Stimulated activated CD4-positive, alpha-beta T cell treated with anti-CD3 and anti-CD28 coated beads, TNF-alpha, amount 100 ng/mL, for 24 hours (primary cell): ENCODE measurements at places on chromosomes 6 and 20.
A peak's percentile ranks its signal among the peaks of the same experiment; 100 is the strongest.

DNA sequence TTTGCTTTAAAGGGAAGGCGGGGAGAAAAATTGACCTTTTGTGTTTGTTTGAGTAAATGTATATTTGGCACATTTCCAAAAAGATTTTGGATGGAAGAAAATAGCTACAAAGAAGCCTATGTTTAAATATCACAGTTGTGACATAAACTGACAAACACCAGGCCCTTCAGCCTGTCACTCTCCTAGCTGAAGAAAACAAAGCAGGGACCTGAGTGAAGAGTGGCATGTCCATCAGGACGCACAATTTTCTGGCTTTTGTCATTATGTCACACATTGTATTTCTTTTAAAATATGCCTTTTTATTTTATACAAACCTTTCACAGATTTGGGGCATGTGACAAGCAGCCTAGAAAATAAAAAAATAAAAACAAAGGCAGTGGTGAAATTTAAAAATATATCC lies 241.2 kb downstream of the OGFRL1 start:
- no peak for DNase-seq

- DNase-seq = no peak
Measured at GRCh38 chr6:143647732-143648131, 30.0 kb upstream of the PHACTR2 start.

DNA sequence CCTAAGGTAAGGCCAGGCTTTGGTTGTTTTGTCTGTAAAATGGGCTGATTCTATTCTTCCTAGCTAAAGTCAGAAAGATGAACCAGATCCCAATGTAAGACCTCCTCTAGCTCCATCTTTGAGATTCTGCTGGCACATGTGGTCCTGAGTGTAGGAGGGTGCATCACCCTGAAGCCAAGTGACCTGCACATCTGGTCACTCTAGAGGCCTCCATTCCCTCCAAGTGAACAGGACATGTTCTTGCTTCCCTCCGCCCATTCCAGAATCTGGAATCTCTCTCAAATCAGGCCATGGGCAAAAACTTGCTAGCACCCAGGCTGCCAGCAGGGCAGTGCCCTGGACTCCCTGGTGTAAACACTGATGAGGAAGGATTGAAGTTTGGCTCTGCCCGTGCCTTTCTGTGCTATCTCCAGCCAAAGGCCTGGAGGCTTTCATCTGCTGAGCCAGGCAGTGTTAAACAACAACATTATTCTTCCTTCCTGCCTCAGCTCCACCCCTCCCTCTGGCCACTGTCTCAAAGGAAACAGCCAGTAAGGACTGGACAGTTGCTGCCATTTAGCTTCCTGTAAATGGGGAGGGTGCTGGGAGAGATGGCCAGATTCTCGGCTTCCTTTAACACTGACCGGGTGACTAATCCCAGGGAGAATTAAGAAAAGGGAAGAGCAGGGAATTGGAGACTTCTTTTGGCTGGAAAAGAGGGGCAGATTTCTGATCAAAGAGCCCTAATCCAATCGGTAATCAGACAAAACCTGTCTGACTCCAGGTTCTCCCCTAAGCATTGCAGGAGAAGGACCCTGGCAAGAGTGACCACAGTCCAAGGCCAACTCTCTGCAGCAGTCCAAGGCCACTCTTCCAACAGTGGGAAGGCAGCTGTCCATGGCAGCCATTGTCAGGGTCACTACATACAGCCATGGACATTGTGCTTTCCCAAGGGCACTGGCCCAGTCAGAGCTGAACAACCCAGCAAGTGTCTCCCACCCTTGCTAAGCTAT lies 19.5 kb upstream of the ADGRF1 start:
- DNase-seq = no peak

GRCh38 chr6:156687789-156688619 lies 89.2 kb upstream of the ARID1B start:
- no peak for DNase-seq

DNA sequence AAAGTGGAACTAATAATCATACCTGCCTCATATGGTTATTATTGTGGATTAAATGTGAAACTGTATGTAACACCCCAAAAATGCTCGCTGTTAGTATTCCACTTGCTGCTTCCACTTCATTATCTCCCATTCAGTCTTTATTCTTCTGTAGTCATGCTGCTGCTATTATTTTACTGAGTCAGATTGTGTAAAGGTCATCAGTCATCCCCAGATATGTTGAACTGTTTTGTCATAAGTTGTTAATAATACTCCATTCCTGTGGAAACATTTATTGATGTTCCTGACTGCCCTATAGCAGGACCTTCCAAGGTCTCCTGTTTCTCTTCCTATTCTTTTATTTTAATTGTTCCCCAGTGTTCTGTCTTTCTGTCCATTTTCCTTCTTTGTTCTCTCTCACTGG lies 1148.3 kb downstream of the EPHA7 start:
- no peak for DNase-seq

- DNase-seq = no peak
Measured at GRCh38 chr6:13261464-13261994, 66.8 kb downstream of the TBC1D7 start.

GRCh38 chr20:63752411-63753101 lies 13.0 kb downstream of the SLC2A4RG start:
- no peak for DNase-seq

- DNase-seq = no peak
Measured at GRCh38 chr20:31869942-31870725, at the start of the genes DUSP15 and TTLL9. Gene DUSP15 (minus strand): TSS chr20:31870527. CDS start chr20:31870337, 190 bp downstream. Gene TTLL9 (plus strand): TSS chr20:31870634. CDS start chr20:31871127, 493 bp downstream.

- no peak for DNase-seq
Measured at GRCh38 chr6:3315841-3316240, 57.1 kb downstream of the PSMG4 start.

GRCh38 chr6:139124887-139125672 lies 9.8 kb upstream of the HECA start:
- DNase-seq = peak; percentile 48

- no peak for DNase-seq
Measured at GRCh38 chr20:58308680-58309527, 611 bp upstream of the RAB22A start.

DNA sequence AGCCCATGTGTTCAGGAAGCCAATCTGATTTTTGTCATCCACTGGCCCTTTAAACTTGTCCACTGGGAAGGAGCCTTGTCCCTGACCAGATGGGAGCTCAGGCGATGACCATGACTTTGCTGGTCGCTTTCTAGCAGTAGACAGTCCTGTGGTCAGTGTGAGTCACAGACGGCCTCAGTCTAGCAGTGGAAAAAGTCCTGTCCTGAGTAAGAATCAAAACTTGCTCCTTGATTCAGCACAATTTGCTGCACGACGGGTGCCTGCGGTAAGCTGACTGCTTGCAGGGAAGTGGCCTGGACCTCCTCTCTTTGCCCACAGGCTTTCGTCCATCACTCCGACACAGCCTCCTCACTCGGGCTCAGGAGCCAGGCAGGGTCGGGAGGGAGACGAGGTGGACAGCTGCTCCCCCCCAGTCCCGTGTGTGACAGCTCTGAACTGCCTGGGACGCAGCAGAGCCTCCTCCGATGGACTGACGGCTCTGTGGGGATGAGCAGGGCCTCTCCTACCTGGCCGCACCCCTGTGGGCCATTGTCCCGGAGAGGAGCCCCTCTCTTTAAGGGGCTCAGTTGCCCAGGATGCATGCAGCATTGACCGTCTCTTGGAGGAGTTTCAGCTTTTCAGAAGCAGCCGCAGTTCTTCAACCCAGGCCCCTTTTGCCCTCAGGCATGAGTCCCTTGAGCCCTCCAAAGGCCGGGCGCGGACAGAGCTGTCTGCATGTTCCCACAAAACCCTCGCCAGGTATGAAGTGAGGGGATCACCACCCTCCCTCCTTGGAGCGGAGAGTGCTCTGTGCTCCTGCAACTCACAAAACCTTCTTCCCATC lies 209.2 kb downstream of the ANKRD60 start:
- no peak for DNase-seq

DNA sequence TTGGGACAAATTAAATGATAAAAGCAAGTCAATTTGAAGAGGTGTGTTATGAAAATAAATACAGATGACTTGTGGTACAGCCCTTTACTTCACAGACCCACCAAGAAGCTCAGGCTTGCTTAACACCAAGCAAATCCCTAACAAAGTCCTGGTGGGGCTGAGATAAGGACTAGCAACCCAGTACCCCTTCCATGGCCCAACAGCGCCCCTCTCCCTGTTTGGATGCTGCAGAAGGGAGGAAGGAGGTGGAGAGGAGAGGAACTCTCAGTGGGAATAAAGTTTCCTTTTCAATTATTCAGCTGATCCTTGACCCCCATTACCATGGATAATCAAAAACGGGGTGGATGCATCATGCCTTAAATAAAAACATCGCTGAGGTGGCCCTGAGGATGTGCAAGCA lies 4.5 kb upstream of the ZNF831 start:
- DNase-seq = no peak

GRCh38 chr6:111027219-111027618 lies 45.4 kb downstream of the RPF2 start:
- DNase-seq = no peak

- no peak for DNase-seq
Measured at GRCh38 chr20:63080811-63081210, 74.0 kb upstream of the BHLHE23 start.

DNA sequence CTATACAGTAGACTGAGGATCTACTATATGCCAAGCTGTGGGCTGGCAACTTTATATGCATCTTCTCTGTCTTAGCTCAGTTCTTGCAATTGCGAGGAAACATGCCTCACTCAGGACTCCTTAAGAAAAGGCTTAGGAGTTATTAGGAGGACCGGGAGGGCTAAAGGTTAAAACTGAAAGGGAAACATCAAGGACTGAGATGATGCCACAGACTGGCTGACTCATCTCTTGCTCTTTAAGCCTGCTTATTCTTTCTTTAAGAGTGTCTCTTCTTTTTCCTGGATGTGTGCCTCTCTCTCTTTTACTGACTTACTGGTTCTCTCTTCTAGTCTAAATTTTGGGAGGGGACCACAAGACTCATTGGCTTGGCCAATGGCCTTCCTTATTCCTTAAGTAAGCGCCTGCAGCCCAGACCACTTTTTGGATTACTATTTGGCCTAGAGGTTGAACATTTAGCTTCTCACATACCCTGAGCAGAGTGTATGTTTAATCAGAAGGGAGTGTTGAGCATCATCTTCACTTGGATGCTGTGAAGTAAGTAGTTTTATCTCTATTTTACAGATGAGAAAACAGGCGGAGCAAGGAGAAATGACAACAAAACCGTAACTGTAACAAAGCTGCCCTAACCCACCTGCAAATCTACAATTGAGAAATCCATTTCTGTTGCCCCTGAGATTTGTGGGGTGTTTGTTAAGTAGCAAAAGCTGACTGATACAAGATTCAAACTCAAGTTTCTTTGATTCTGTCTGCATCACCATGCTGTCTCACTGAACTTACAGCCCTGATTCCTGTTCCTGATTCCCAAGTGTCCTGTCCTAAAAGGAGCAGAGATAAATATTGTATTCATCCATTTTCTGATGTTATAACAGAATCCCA lies 7.2 kb upstream of the SDC4 start:
- no peak for DNase-seq

DNA sequence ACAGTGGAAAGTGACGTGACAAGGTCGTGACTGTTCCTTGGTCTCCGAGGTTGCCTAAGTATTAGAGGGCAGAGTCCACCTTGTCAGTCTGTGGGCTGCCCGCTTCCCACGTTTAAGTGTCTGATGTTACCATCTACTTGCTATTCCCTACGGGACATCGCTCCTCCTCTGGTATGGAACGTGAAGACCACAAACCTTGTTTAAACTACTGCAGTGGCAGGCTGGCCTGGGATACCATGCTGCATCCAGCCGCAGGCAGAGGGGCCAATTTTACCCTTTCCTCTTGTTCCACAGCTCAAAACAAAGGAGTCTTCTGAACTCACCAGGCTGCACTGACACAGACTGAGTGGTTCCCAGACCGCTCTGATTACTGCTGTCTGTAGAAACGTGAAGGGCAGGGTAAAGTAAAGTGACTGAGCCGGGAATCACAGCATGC lies 275.9 kb downstream of the FOXC1 start:
- no peak for DNase-seq

DNA sequence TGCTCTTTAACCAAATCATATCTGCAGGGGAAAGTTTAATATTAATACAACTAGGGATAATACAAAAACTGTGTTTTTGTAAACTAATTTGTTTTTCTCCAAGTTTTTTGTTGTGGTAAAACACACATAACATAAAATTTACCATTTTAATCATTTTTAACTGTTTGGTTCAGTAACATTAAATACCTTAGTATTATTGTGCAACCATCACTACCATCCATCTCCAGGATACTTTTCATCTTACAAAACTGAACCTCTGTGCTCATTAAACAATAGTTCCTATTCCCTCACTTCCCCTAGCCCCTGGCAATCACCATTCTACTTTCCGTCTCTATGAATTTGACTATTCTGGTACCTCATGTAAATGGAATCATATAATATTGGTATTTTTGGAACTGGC lies 15.9 kb downstream of the BEND6 start:
- DNase-seq = no peak

- DNase-seq = no peak
Measured at GRCh38 chr6:68343901-68344300, 291.2 kb upstream of the ADGRB3 start.

DNA sequence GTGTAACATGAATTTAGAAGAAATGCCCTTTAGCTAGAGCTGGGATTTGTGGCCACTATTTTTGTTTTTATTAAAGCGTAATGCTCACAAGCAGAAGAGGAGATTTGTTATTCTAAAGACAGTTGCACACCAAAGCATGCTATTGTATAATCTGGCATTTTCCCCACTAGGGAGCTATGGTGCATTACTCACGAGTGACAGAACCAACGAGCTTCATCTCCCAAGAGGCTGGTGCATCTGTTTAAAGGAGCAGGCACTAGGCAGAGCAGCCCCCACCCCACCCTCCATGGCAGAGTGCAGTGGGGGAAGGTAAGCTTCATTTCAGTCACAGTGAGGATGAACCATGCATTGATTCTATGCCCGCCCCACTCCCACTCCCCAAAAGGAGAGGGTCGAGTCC lies 287.3 kb upstream of the TSHZ2 start:
- DNase-seq = no peak

GRCh38 chr6:46734867-46735719 lies at the start of gene PLA2G7:
Gene PLA2G7 (minus strand): TSS chr6:46735375. CDS start chr6:46722891, 12,484 bp downstream.
- DNase-seq = no peak

- DNase-seq = no peak
Measured at GRCh38 chr6:63464060-63464459, 108.2 kb upstream of the LOC128125822 start.

DNA sequence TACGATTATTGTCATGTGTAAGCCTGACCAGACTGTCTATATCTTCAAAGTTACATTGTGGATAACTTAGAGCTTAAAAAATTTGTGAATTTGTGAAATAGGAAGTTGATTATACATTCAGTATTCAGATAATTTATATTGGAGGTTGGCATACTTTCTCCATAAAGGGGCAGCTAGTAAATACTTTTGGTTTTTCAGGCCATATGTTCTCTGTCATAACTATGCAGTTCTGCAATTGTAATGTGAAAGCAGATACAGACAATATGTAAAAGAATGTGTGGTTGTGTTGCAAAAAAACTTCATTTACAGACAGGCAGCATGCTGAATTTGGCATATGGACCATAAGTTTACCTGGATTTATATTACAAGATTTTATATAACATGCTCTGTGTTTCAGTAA lies 29.3 kb downstream of the HSF2 start:
- DNase-seq = no peak
